ENCODE measurements at places on chromosomes 7 and 10. TPM values are rescaled to one million over a fixed set of nuclear protein-coding genes. Genes with fewer than 3 reads are reported as not detected.

- no peak for DNase-seq
- no peak overlapping the region for H3K4me3 ChIP-seq
- no peaks in the 10 kb centered on the region for H3K36me3 ChIP-seq
- no peak overlapping the region for H3K27ac ChIP-seq
These were observed 10.3 kb upstream of the IFIT1B start for GRCh38 chr10:89367529-89367928.

DNA sequence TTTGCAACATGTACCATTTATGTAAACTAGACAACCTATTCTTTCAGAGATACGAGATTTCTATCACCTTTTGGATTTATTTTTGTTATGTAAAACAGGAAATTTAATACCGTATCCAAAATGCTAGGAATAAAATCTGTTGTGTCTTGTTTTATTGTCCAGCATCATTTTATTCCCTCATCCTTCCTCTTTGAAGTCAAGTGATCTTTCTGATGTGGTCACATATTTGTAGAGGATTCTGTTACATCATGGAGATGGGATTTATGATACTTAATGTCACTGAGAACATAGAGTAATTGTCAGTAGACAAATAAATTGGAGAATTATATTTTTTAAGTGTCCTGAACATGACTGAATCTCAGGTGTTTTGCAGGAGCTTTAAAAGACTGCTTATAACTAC, 64.7 kb downstream of the ZNF277 start:
- H3K27ac ChIP-seq = no peak overlapping the region
- no peaks in the 10 kb centered on the region for H3K27me3 ChIP-seq
- no peaks in the 10 kb centered on the region for H3K36me3 ChIP-seq
- DNase-seq = no peak
- H3K4me3 ChIP-seq = no peak overlapping the region
- peaks cover 2% of the 10 kb centered on the region for H3K4me1 ChIP-seq

- DNase-seq = no peak
- peaks cover 8% of the 10 kb centered on the region for H3K4me1 ChIP-seq
- H3K27ac ChIP-seq = no peak overlapping the region
These were observed 506.2 kb downstream of the GALNT17 start for GRCh38 chr7:71638108-71638507.

Gene ASAH2
- total RNA-seq = 0.51 TPM

Measured in fibroblast of lung (primary cell).